ENCODE measurements at places on chromosomes 4 and X. TPM values are rescaled to one million over a fixed set of nuclear protein-coding genes. Genes with fewer than 3 reads are reported as not detected.

- no peaks in the 10 kb centered on the region for H3K4me1 ChIP-seq
- no peak overlapping the region for H3K4me3 ChIP-seq
- H3K36me3 ChIP-seq, result no peaks in the 10 kb centered on the region
Observed at GRCh38 chr4:20416800-20417199, 165.1 kb downstream of the SLIT2 start.

DNA sequence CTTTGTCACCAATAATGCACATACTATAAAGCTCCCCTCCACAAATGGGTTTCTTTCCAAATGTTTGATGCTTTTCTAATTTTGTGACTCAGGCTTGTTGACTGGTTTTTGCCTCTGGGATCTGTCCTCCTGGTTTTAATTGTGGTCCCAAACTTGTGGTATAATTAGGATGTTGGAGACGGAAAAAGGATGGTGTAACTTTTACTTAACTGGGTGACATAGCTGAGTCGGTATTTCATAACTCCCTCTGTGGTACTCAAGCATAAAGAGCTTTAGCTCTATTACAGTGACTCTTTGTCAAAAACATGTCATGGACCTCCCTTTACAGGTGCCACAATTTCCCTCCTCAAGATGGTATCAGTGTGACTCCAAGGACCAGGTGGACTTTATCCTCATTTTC, 119.7 kb upstream of the RBPJ start:
- no peak overlapping the region for H3K27ac ChIP-seq
- DNase-seq, result no peak
- no peak overlapping the region for H3K4me3 ChIP-seq
- H3K4me1 ChIP-seq, result no peaks in the 10 kb centered on the region
- H3K27me3 ChIP-seq, result no peaks in the 10 kb centered on the region

- H3K27me3 ChIP-seq, result no peaks in the 10 kb centered on the region
- no peaks in the 10 kb centered on the region for H3K4me1 ChIP-seq
- no peaks in the 10 kb centered on the region for H3K36me3 ChIP-seq
- DNase-seq, result no peak
- no peak overlapping the region for H3K27ac ChIP-seq
Observed at GRCh38 chr4:187059021-187059420, 335.4 kb upstream of the FAT1 start.

DNA sequence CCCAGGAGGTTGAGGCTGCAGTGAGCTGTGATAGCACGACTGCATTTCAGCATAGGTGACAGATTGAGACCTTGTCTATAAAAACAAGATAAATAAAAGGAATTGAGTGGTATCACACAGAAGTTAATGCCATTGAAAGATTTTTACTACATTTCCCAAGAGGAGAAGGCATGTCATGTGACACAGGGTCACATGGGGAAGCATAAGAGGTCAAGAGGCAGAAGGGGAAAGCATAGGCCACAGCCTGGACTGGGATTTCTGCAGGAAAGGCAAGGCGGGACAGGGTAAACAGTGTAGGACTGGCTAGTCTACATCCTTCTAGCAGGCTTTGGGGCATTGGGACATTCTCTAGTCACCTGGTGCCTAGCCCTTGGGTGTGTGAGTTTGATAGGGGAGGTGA, 88.6 kb downstream of the PDGFRA start:
- H3K27me3 ChIP-seq, result no peaks in the 10 kb centered on the region
- DNase-seq, result no peak
- H3K36me3 ChIP-seq, result no peaks in the 10 kb centered on the region
- no peaks in the 10 kb centered on the region for H3K4me1 ChIP-seq
- H3K4me3 ChIP-seq, result no peak overlapping the region

- no peak overlapping the region for H3K27ac ChIP-seq
- H3K4me3 ChIP-seq, result no peak overlapping the region
- H3K4me1 ChIP-seq, result peaks cover 5% of the 10 kb centered on the region
- no peaks in the 10 kb centered on the region for H3K27me3 ChIP-seq
- no peaks in the 10 kb centered on the region for H3K36me3 ChIP-seq
Observed at GRCh38 chrX:143663755-143664154, 27.9 kb upstream of the SLITRK4 start.

DNA sequence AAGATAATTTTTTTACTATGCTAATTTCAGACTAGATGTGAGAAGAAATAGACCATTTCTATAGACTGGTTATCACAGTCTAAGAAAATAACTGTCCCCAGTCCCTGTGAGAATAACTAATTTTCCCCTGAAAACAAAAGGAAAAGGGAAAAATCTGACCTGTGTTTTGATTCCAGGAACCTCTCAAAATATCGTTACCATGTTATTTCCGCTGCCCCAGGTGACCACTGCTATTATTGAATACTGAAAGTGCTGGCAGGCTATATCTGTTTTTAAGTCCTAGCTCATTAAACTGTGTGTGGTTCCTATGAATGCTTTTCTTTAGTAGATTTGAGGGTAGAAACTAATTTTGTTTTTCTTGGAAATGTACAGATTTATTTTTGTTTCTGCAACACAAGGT, 83.6 kb downstream of the GAB1 start:
- H3K4me1 ChIP-seq, result no peaks in the 10 kb centered on the region
- no peak for DNase-seq
- no peaks in the 10 kb centered on the region for H3K27me3 ChIP-seq

GRCh38 chr4:47490550-47490949, 5.5 kb downstream of the ATP10D start:
- no peak overlapping the region for H3K27ac ChIP-seq
- no peaks in the 10 kb centered on the region for H3K36me3 ChIP-seq
- peak; percentile 50 for DNase-seq
- H3K4me3 ChIP-seq, result no peak overlapping the region
- H3K4me1 ChIP-seq, result peaks cover 6% of the 10 kb centered on the region
- H3K27me3 ChIP-seq, result peaks cover 11% of the 10 kb centered on the region

DNA sequence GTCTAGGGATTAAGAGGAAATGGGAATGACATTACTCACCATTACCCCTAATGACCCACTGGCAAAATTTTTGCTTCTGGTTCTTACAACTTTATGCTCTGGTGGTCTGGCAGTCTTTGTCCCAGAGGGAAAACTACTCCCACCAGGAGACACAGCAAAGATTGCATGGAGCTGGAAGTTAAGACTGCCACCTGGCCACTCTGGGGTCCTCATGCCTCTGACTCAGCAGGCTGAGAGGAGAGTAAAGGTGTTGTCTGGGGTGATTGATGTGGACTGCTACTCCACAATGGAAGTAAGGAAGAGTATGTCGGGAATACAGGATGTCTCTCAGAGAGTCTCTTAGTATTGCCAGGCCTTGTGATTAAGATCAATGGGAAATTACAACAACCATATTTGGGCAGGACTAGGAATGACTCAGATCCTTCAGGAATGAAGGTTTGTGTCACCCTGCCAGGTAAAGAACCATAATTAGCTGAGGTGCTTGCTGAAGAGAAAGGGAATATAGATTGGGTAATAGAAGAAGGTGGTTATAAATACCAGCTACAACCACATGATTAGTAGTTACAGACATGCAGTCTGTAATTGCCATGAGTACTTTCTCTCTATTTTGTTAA, 215.5 kb downstream of the GPAT3 start:
- no peak overlapping the region for H3K4me3 ChIP-seq
- DNase-seq, result no peak
- H3K4me1 ChIP-seq, result no peaks in the 10 kb centered on the region
- H3K27ac ChIP-seq, result no peak overlapping the region

DNA sequence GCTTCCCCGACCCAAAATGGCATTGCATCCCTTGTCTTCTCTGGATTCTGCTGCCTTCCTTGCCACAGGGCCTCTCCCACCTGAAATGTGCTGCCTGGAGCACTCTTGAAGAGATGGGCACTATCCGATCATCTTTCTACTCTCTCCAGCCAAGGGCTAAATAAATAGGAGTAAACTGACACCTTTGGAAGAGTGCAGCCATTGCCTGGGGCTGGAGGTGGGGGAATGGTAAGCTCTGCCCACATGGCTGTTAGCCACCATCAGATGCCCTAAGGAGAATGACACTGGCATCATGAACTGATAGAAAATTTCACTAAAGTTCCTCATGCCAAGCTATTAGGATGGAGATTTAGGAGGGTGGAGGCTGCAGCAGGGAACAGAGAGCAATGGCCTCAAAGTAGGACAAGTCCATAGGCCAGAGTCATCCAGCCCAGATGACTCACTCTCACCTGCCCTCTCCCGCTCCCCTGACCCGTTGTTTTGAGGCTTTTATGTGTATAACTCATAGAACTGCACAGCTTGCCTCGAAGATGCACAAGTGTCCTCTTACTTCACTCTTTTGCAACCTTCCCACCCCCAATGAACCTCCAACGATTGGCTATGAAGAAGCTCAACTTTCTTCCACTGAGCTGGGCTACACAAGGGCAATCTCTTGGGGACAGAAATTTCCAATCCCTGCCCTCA, 822 bp upstream of the PFKFB1 start:
- H3K4me3 ChIP-seq, result no peak overlapping the region
- no peak for DNase-seq
- no peaks in the 10 kb centered on the region for H3K4me1 ChIP-seq
- H3K27ac ChIP-seq, result no peak overlapping the region
- H3K36me3 ChIP-seq, result no peaks in the 10 kb centered on the region

GRCh38 chr4:163121689-163122088, 45.0 kb downstream of the NAF1 start:
- H3K4me3 ChIP-seq, result no peak overlapping the region
- no peaks in the 10 kb centered on the region for H3K27me3 ChIP-seq
- no peaks in the 10 kb centered on the region for H3K4me1 ChIP-seq
- H3K36me3 ChIP-seq, result no peaks in the 10 kb centered on the region

DNA sequence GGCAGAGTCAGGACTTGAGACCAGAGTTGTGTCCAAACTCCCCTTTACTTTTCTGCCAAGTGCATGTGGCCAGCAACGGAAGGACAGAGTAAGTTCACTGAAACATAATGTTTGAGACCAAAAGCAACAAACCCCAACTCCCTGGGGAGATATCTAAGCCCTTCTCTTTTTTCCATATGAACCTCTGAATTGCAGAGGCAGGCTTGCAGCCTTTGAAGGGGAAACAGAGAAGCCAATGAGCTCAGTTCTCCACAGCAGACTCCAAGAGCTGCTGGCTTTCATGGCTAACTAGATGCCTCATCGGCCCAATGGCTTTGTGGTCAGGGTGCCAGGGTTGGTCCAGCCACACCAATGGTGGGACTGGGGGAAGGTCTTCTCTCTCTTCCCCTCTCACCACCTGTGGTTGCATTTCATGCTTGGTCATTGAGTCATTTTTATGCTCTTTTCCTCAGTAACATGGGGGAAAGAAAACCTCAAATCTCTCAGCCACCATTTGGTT, 34.0 kb downstream of the STARD8 start:
- no peak overlapping the region for H3K4me3 ChIP-seq
- no peaks in the 10 kb centered on the region for H3K4me1 ChIP-seq
- peaks cover 3% of the 10 kb centered on the region for H3K27me3 ChIP-seq
- H3K36me3 ChIP-seq, result no peaks in the 10 kb centered on the region

DNA sequence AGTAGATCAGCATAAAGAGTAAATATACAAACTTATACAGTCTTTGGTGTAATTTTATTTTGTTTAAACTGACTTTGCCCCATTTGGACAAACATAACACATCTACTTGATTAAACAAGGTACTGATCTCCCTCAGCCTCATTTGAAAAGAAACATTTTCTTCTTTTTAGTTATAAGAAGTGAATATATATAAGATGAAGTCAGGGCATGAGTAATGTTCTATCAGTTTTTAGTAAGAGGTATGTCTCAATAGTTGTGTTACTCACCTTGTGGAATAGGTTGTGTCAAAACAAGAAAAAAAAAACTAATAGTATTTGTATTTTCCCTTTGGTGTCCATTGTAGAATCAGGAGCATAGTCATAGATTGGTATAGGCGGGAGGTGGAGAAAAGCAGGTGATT, 327.4 kb downstream of the RPA4 start:
- no peaks in the 10 kb centered on the region for H3K36me3 ChIP-seq
- no peaks in the 10 kb centered on the region for H3K27me3 ChIP-seq
- H3K4me1 ChIP-seq, result no peaks in the 10 kb centered on the region

GRCh38 chrX:56800801-56801200, 71.8 kb downstream of the NBDY start:
- no peaks in the 10 kb centered on the region for H3K27me3 ChIP-seq
- peaks cover 13% of the 10 kb centered on the region for H3K4me1 ChIP-seq
- H3K36me3 ChIP-seq, result no peaks in the 10 kb centered on the region
- H3K27ac ChIP-seq, result no peak overlapping the region
- DNase-seq, result no peak
- no peak overlapping the region for H3K4me3 ChIP-seq

DNA sequence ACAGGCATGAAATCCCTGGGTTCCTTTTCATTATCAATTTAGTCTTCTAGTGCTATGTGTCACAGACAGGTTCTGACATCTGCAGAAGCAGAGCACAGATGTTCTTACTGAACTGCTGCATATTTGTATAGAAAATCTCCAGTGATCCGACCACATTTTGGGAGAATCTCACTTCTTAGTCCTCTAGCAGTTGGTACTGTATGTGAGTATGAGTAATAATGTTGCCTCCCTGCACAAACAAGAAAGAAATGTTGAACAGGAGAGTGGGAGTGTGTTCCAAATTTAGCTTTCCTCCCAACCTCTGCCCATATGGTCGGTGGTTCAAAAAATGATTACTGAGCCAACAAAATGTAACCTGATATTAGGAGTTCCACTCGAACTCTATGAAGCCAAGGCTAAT, 165.3 kb upstream of the GPC4 start:
- no peaks in the 10 kb centered on the region for H3K36me3 ChIP-seq
- H3K4me1 ChIP-seq, result no peaks in the 10 kb centered on the region
- DNase-seq, result no peak
- H3K27me3 ChIP-seq, result no peaks in the 10 kb centered on the region
- H3K4me3 ChIP-seq, result no peak overlapping the region

DNA sequence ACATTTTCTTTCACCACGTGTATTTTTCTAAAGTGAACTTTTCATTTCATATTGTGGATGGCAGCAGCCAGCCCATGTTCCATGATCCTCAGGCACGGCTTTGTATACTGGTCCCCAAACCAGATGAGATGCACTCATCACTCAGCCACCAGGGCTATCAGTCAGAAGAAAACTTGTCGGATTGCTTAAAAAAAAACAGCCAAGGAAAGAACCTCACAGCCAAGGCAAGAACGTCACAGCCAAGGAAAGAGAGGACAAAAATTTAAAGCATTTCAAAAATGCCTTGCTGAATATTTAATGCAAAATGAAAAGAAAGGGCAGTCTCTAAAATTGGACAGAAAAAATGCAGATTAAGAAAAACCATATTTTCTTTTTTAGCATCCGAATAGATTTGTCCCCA, 333.3 kb downstream of the PDGFC start:
- H3K27me3 ChIP-seq, result no peaks in the 10 kb centered on the region
- H3K27ac ChIP-seq, result no peak overlapping the region
- H3K36me3 ChIP-seq, result no peaks in the 10 kb centered on the region
- peaks cover 9% of the 10 kb centered on the region for H3K4me1 ChIP-seq
- DNase-seq, result no peak
- H3K4me3 ChIP-seq, result no peak overlapping the region

- H3K36me3 ChIP-seq, result no peaks in the 10 kb centered on the region
- H3K27me3 ChIP-seq, result no peaks in the 10 kb centered on the region
- no peaks in the 10 kb centered on the region for H3K4me1 ChIP-seq
- H3K4me3 ChIP-seq, result no peak overlapping the region
Observed at GRCh38 chrX:11530621-11531020, 135.1 kb downstream of the ARHGAP6 start.

Gene SLAIN2
- 44.0 TPM for total RNA-seq

Gene CXCL6
- 1.5 TPM for total RNA-seq

Gene NLGN4X
- 17.6 TPM for total RNA-seq

Gene MAGEE2
- total RNA-seq, result not detected

Gene ASB12
- not detected for total RNA-seq

Gene SLC4A4
- total RNA-seq, result not detected

Gene AFM
- not detected for total RNA-seq

Gene TEC
- total RNA-seq, result 0.22 TPM

Gene DRP2
- total RNA-seq, result 2.2 TPM

Measured in neural progenitor cell (in vitro differentiated cells).